ENCODE measurements at places on chromosomes 5 and 9.
A peak's percentile ranks its signal among the peaks of the same experiment; 100 is the strongest.

DNA sequence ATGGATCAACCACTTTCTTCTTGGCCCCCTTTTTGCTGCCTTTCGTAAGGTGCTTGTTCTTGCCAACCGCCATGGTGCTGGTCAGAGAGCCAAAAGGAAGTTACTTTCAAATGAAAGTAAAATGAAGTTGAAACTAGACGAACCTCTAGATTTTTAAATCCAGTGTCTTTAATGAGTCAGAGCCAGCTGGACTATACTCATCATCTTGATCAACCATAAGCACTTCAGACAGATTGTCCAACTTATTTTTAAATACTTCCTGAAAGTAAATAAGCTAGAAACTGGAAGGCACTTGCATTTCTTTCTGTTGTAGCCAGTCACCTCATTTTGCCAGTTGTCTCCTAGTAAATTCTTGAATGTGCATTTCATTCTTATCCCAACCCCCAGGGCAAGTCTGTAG lies 48.9 kb downstream of the JMY start:
- DNase-seq: peak; percentile 18

DNA sequence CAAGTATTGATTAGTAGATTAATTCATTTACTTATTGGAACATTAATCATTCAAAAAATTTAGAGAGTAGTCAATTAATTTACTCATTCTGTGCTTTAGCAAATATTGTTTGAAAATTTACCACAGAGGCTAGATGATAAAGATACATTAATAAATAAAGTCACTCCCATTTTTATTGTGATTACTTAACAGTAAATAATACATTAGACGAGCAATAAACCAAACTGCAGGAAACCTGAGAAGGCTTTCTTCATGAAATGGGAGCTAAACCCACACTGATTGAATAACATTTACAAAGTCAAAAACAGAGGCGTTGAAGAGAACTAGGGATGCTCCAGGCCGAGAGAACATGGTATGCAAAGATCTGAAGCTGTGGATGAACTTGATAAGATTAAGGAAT lies 38.8 kb upstream of the PRDM9 start:
- DNase-seq: no peak

DNA sequence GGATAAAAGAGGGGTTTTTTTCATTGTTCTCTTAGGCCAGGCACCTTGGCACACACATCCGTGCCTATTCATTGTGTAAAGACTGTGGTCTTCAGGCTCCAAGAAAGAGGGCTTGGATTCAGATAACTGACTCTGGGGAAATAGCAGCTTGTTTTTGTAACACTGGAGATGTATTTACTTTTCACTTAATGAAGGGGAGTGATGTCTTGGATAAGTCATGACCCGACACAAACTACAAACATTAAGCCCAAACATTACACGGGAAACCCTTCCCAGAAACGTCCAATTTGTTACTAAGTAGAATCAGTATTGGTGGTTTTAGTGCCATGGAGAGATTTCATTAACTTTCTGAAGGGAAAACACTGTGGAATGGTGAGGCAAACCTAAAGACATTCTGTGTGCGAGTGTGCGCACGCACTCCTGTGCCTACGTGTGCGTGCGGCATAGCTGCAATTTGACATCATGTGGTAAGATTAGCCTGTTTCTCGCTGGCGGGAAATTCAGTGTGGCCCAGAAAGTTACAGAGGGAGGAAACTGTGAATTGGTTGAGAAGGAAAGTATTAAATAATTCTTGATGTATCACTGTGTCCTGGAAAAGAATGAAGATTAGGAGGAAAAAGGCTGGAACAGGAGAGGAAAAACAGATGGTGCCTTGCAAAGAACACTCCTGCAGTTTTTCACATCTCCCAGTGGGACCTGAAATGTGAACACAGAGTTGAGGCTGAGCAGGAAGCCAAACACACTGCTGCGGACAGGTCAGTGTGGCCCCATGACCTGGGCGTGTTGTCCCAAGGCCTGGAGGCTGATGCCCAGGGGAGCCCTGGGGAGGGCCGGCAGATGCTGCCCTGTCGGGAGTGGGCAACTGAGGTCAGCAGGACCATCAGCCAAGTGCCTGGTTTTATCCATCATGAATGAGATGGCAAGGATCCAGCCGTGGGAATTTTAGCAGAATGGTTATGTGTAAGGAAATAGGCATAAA lies 108.5 kb downstream of the GAS1 start:
- DNase-seq: no peak

DNA sequence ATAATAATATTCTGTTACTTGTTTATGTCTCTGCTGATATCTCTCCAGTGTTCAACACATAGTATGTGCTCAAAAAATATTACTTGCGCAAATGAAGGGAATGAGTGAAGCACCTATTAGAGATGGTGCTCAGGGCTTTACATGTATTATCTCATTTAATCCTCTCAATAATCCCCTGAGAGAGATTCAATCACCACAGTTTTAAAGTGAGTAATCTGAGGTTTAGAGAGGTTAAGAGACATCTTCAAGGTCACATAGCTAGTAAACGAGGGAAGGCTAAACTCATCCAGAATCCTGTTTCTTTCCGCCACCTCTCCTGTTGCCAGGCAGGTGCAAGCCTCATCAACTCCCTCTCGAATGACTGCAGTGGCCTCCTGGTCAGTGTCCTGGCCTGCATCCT lies 82.0 kb downstream of the UGCG start:
- peak; percentile 49 for DNase-seq
